ENCODE measurements at places on chromosomes 5 and 9.

- DNase-seq, result no peak
Observed at GRCh38 chr9:84997472-84997871, 327.9 kb downstream of the NTRK2 start.

GRCh38 chr9:20269620-20270019, 352.7 kb downstream of the MLLT3 start:
- DNase-seq, result no peak

- no peak for DNase-seq
Observed at GRCh38 chr5:172385707-172386106, 68.6 kb downstream of the SH3PXD2B start.

DNA sequence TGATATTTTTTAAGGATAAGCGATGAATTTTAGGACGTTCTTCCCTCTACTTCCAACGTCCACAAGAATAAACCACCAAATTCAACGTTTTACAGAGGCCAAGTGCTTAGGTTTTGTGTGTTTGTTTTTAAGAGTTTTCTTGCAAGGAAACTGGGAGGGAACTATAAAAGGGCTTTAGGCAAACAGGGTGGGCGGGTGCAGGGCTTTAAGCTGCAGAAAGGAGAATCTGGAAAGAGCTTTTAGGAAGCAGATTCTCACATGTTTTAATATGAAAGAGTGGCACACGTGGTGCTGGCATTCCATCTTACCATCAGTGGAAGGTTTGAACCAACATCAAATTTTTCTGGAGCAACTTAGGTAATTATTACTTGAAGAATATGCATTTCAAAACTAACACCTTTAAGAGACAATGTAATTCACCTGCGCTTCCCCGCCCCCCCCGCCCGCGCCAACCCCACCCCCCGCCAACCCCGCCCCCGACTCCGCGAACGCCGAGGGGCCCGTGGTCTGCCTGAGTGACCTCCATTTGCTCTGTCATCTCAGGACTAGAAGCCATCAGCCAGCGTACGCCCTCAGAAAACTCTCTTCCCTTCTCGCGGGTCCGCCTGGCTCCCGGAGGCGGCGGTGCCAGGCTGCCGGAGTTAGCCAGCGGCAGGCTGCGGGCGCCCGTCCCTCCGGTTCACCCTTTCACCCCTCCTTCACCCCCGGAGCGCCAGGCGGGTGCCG, 911 bp upstream of the PIK3R1 start:
- no peak for DNase-seq

- DNase-seq, result no peak
Observed at GRCh38 chr9:93471124-93471523, 17.7 kb upstream of the FAM120AOS start.

GRCh38 chr5:34743878-34744277, 87.8 kb downstream of the RAI14 start:
- no peak for DNase-seq

GRCh38 chr5:169814045-169814444, 166.2 kb downstream of the INSYN2B start:
- no peak for DNase-seq

GRCh38 chr9:36893184-36893583, 140.9 kb downstream of the PAX5 start:
- no peak for DNase-seq

DNA sequence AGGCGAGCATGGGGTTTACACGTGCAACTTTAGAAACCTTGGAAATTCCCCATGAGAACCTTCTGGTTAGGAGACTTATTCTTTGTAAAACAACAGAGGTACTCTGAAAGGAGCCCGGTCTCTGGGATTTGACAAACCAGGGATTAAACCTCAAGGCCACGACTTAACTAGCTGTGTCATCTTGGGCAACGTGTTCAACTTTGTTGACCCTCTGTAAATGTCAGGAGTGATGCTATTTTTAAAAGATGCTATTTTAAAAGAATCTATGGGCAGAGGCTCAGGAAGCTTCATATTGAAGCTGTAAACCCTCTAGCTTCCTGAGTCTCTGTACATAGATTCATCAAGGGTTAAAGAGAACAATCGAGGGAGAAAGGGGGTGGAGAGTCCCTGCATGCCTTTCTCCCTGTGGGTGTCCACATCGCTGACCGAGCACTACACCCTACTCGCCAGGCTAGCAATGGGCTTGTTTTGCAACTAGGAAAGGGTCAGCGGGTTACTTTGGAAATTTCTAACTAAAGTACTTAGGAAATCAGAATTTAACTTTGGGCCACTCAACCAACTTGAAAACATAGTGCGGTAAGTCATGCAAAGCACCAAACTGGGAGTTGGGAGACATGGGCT, 2.1 kb downstream of the SLC36A2 start:
- DNase-seq, result no peak

DNA sequence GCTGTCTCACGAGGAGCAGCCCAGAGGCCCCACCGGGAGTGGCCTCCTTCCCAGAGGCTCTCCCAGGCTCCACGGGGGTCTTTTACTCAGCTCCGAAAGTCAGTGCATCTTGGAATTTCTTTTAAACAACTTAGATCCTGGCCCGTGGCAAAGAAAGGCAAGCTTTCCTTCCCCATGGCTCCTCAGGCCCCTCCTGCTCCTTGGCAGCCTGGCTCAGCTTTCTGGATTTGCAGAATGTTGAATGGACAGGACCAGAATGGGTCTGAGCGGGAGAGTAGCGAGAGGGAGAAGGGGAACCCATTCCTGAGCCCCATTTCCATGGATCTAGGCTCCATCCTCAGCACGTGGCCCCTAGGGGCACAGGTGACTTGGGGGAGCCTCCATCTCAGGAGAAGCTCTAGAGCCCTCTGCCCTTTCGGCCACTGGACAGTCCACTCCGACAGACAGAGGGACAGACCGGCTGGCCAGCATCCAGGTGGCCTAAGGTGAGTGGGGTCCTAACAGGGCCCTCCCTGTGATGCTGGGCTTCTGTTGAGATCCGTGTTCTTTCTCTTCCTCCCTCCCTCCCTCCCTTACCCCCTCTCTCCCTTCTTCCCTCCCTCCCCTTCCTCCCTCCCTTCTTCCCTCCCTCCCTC, 173.9 kb upstream of the PPP1R26 start:
- no peak for DNase-seq

DNA sequence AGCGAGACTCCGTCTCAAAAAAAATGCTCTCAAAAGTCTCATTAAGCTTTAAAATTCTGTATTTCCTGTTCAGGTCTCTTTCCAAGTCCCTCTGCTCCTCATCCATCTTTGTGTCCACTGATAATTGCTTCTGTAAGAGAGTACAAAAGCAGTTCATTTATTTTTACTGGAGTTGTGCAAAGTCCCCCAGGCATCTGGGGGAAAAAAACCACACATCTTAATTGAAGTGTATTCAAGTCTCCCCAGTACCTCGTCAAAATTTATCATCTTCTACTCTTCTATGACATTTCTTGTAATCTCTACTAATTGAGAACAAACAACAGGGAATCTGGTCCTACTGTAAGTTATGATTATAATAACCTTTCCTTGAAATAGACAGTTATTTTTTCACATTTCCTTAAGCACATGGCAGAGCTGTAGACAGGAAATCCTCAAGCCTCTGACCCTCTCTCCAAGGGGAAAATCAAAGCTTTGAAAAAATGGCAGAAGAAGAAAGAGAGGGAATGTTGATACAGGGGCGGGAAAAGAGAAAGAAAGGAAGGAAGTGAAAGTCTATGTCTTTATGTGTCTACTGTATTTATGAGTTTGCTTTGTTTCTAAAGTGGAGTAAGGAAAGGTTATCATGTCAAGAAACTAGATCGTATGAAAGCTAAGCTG, 51.5 kb downstream of the RAI14 start:
- DNase-seq, result no peak

DNA sequence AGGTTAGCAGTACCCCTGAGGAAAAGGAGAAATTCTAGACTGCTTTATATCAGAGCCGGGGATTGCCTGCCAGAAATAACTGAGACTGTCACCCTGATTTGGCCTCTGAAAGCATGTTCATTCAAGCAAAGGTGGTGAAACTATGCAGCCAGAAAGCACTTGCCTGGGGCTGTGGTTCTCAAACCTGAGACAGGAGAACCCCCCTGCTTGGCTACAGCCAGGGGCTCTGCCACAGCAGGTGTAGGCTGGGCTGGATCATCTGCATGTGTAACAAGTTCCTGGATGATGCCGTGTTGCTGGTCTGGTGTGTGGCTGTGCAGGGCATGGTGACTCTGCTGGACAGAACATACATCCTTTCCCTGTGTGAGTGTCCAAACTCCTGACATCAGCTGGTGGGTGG, 157.8 kb downstream of the NXNL2 start:
- DNase-seq, result no peak

DNA sequence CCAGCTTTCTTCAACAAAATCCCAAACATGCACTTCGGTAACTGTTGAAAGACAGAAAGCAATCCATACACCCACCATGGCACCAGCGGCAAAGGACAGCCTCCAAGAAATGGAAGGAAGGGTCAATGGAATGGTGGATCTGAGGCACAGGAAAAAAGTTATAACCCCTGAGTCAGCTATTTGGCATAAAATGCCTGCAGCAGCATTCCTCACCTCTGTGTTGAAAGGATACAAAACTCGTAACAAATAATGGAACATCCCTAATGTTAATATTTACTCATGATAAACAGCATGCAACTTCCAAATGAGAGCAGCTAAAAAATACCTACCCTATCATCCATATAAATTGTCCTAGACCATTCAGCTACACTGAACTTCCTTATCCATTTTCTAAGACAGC, 9.4 kb downstream of the FBXW11 start:
- DNase-seq, result no peak

DNA sequence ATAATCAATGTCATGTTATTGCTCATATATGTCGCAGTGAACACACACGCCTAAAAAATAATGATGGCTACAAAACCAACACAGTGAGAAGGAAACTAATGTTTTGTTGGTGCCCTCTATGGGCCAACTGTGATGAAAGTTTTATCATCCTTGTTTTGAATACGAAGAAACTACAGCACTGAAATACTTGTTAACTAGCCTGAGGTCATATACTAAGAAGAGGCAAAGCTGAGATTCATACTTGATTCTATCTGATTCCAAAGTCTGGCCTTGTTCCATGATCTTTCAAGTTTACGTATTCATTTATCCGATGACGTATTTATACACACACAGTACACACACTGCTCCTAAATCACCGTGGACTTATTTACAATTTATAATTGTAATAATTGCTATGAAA, 16.1 kb upstream of the DRD1 start:
- no peak for DNase-seq

DNA sequence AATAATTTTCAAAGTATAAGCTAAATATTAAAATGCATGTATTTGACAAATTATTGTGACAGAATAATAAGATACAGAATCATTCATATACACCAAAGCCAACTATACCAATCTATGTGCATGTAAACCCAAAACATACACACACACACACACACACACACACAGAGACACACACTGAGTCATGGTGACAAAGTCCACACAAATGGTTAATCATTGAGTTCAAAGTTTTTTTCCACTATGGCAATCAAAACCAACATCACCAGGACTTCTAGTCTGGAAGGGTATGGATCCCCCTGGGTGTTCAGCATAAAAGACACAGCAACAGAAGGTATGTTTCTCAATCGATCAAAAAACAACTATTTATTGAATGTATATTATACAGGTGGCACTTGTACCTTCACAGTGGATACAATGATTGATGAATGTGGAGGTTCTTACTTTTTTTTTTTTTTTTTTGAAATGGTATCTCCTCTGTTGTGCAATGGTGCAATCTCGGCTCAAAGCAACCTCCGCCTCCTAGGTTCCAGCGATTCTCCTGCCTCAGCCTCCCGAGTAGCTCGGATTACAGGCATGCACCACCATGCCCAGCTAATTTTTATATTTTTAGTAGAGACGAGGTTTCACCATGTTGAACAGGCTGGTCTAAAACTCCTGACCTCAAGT, 137.0 kb downstream of the PDE4D start:
- DNase-seq, result no peak

DNA sequence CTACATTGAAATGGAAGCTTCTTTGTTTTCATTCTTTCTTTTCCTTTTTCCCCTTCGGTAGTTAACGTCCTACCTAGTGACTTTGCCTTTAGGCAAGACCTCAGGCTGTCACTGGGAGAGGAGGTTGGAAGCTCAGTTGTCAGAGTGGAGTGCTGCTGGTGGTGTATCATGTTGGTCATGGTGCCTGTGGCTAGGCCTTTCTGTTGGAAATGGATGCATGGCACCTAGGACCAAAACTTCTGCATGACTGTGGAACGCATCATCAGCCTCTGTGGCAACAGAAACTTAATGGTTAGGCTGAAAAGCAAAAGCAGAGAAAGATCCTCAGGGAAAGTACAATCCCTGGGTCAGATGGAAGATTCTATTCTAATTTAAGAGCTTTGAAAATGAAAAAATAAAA, 57.9 kb downstream of the OSTF1 start:
- DNase-seq, result no peak

GRCh38 chr5:71529682-71530081, 57.5 kb upstream of the MCCC2 start:
- no peak for DNase-seq

- no peak for DNase-seq
Observed at GRCh38 chr5:104178829-104179456, 616.4 kb upstream of the NUDT12 start.

GRCh38 chr5:122907276-122907675, 61.9 kb downstream of the SNX24 start:
- DNase-seq, result no peak

GRCh38 chr5:146703499-146703898, 175.1 kb downstream of the PPP2R2B start:
- no peak for DNase-seq

DNA sequence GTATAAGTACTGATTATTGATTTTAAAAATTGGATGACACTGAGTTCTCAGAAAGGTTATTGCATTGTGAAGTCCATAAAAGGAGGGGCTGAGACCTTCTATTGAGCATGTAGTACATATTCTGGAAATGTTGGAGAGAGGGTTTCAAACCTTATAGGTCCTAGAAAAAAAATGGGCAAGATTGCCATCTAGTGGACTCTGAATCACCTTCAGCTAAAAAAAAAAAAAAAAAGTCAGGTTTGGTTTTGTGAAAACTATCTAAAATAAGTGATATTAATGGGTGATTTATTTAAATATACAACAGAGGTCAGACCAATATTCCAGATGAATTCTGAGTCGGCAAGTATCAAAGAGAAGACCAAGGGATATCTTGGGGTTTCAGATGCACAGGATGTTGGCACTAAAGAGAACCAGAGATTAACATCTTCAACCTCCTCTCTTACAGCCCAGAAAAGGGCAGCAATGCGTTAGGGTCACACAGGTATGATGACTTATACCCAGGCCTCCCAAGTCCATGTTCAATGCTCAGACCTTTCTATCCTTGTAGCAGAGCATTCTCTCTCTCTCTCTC, 109.8 kb upstream of the NMUR2 start:
- no peak for DNase-seq

- DNase-seq, result no peak
Observed at GRCh38 chr9:25703701-25704357, 25.6 kb upstream of the TUSC1 start.

DNA sequence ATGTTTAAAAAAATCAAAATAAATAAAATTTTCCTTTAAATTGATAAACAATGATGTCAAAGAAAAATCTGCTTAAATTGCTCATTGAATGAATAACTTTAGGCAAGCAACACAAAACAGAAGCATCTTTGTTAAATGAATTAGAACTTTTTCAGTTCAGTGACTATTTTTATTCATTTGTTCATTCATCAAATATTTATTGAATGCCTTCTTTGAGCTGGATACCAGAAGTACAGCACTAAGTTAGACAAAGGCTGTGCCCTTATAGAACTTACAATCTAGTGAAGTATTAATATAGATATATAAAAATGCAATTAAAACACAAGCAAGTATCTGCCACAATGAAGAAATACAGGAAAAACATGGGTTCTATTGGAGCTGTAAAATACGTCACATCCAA, 10.8 kb downstream of the FNIP1 start:
- DNase-seq, result no peak
